Activated T-helper 1 cell treated with anti-CD3 and anti-CD28 coated beads, Interleukin-2, amount 50 U/mL, for 16 hours (primary cell): ENCODE measurements at places on chromosomes 4 and X.
A peak's percentile ranks its signal among the peaks of the same experiment; 100 is the strongest.

DNA sequence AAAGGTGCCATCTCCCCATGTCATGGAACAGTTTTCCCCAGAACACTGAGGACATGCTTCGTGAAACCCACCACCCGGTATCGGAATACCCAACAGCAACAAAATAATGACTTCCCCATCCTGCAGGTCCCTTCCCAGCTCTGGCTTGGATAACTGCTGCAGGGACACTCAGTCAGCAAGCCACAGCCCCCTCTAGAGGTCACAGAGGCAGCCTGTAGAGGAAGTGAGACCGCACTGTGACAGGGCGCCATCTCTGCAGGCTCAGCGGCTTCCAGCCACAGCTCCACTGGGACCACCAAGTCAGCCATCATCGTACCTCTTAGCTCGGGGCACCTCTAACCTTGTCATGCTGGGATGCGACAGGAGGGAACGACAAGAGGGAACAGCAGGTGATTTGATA lies 315.9 kb downstream of the LDB2 start:
- no peak for DNase-seq

DNA sequence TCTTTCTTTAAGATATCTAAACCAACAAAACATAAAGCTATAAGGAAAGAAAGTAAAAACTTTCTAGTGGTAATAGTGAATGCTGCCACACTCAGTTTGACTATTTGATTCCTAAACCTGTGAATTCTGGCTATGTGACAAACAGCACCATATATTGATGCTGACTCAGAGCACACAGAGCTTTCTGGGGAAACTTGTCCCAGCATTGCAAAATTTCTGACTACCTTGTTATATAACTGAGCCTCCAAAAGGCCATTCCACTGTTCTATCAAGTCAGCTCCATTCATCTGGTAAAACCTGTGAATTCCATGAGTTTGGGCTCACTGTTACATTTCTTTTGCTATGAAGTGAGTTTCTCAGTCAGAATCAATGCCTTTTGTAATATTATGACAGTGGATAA lies 1229.7 kb downstream of the PCDH18 start:
- DNase-seq, result no peak

GRCh38 chr4:131509521-131509920 lies 1639.6 kb upstream of the PCDH10 start:
- no peak for DNase-seq

- peak; percentile 29 for DNase-seq
Measured at GRCh38 chrX:153554519-153555167, 37.2 kb downstream of the ATP2B3 start.

- DNase-seq, result no peak
Measured at GRCh38 chrX:30275498-30275897, 28.6 kb downstream of the MAGEB1 start.

DNA sequence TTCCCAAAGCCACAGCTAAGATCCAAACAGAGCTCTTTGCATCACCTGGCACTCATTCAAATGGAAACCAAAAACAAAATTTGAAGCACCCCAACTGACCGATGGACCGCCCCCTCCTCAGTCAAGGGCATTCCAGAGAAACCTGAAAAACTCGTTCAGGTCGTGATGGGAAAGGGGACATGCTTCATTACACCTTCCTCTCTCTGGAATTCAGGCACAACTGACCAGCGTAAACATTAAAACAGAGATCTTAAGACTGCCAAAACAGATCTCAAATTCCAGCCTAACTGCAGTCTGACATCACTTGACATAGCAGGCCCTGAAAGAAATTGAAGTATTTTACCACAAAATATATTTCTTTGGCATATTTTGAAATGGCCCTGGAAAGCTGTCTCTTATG lies 28.5 kb downstream of the PTTG2 start:
- no peak for DNase-seq

- DNase-seq, result no peak
Measured at GRCh38 chrX:24148535-24149350, 786 bp upstream of the ZFX start.

DNA sequence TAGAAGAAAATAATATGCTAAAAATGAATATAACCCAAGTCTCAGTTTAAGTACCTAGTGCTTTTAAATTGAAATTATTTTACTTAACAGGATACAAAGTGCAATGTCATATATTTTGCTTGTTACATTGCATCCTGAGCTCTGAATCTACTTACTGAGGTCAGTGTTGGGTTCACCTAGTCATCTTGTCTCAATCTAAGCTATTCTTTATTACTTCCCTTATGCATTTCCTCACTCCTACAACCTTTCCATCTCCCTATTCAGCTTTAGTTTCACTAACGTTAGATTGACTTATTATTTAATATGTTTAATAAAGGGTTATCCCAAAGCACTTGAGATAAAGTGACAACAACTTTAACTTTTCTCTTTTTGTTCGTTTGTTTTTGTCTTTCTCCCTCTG lies 483.7 kb downstream of the FSTL5 start:
- no peak for DNase-seq

- no peak for DNase-seq
Measured at GRCh38 chr4:183249854-183250253, 70.2 kb downstream of the CLDN22 start.

GRCh38 chr4:146763560-146763959 lies 124.9 kb downstream of the POU4F2 start:
- no peak for DNase-seq

GRCh38 chrX:130100180-130100579 lies 10.1 kb downstream of the ELF4 start:
- no peak for DNase-seq

GRCh38 chrX:115525486-115525885 lies 35.5 kb upstream of the PLS3 start:
- no peak for DNase-seq

DNA sequence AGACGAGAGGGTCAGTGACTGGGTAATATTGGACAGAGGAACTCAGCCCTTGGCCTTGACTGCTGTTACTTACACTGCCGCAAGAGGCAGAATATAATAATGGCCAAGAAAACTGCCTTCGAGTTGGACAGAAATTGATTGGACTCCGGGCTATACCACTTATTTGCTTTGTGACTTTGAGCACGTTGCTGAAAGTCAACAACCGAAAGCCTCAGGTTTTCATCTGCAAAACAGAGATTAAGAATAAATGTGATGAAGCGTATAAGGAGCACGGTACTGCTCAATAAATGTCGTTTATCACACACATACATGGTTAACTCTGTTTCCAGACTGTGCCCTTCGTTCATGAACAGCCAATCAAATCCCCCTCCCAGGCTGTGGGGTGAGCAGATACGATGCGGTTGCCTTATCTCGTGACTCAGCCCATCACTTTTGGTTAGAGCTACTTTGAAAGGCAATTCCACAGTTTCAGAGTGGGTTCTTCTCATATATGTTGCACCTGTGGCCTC lies 91.6 kb downstream of the TSPAN7 start:
- no peak for DNase-seq

DNA sequence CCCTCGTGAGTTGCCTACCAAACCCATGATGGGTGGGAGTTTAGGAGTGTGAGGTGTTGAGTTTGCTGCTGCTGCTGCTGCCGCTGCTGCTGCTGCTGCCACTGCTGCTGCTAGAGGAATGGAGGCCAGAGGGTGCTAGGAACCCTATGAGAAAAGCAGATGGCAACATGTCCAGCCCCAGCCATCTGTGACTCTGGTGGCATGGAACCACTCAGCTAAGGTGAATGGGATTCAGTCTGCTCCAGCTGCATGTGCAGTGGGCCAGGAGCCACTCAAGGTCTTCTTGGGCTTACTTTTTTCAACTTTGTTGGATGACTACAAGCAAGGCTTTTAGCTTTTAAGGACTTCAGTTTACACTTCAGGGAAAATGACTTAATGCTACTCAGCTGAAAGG lies 103.8 kb downstream of the RTL5 start:
- DNase-seq, result no peak

DNA sequence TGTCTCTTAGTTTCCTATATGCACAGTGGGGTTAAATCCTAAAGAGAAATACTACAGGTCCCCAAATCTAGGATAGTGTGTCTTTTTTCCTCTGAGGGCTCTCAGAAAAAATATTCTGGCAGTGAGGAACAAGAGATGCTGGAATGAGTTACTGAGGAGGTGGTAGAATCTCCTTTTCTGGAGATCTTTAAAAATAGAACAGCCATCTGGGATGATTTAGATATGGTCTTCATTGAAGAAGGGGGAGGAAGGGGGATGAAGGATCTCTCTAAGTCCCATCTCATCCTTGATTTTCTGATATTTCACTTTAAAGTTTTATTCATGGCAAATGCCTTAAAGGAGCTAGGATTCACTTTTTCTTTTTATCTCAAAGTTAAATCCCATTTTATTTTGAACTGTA lies 235.0 kb downstream of the MAML3 start:
- DNase-seq, result no peak

DNA sequence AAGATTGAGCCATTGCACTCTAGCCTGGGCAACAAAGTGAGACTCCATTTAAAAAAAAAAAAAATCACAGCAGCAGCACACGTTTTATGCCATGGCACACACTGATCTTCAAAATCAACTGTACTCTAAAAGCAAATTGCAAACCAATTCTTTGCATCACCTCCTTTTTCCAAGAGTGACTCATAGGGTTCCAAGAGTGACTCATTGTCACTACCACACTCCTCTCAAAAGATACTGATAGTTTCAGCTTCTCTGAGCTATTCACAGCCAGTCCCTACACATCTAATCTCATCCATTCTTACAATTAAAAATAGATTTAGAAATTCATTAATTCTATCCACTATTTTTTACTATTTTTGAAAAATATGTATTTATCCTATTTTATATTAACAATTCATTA lies 1494.9 kb upstream of the AGA start:
- DNase-seq, result no peak

DNA sequence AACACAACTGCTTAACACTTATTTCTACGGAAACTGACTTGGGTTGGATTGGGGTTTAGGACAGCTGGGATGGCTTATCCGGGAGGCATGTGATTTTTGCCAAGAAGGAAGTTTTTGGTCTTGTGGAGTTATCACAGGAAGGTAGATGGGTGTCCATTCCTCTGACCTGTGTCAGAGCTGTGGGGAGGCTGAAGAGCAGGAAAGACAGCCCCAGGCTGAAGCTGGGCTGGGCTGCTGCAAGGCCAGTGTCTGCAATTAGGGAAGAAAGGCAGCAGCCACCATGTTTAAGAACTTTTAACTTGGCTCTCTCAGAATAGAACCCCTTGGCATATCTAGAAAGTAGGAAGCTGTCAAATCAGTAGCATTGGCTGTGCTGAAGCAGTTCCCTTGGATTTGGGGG lies 42.3 kb downstream of the CCNG2 start:
- DNase-seq, result no peak

GRCh38 chr4:71377561-71377960 lies 38.7 kb downstream of the SLC4A4 start:
- DNase-seq, result no peak

GRCh38 chr4:70994069-70994366 lies 569 bp downstream of the DCK start:
- no peak for DNase-seq

GRCh38 chr4:12958436-12958835 lies 525.7 kb downstream of the RAB28 start:
- DNase-seq, result no peak

DNA sequence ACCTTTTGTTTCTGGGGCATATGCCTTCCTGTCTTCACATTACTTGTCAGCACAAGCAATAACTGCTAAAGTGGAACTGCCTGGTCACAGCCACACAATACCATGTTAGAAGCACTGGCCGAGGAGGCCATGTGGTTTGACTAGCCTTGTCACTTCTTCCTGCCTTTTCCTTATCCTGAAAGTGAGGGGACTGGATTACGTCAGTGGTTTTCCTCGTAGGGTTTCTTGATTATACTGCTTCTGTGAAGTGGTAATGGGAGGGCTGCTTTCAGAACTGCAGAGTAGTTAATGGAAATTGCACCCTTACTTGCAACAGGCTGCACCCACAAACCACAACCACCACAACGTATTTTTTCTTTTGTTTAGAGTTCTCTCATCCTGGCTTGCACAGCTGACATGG lies 26.6 kb downstream of the ZRSR2 start:
- no peak for DNase-seq

- DNase-seq, result no peak
Measured at GRCh38 chr4:2698951-2699505, 57.1 kb downstream of the TNIP2 start.

DNA sequence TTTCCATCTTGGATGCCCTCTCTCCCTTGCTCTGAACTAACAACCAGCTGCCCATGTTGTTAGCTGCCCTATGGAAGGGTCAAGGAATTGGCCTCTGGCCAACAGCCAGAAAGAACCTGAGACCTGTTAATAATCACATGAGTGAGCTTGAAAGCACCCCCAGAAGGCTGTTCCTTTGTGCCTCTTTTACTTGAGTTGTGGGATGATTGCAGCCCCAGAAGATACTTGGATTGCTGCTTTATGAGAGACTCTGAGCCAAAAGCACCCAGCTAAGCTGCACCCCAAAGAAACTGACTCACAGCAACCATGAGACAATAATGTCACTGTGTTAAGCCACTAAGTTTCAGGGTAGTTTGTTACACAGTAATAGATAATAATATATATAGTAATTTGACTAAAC lies 73.3 kb downstream of the FRYL start:
- DNase-seq, result no peak

GRCh38 chrX:39982948-39983347 lies 114.8 kb downstream of the BCOR start:
- no peak for DNase-seq

- no peak for DNase-seq
Measured at GRCh38 chrX:19563327-19563726, 48.0 kb upstream of the MAP3K15 start.

GRCh38 chr4:169117591-169118081 lies 107.6 kb upstream of the CBR4 start:
- no peak for DNase-seq

GRCh38 chrX:9867753-9868152 lies 81.5 kb downstream of the SHROOM2 start:
- DNase-seq, result no peak
